Thymus (tissue), 14 donors: ENCODE measurements at places on chromosomes 1 and 21. TPM values are rescaled to one million over a fixed set of nuclear protein-coding genes. Genes with fewer than 3 reads are reported as not detected.
A peak's percentile ranks its signal among the peaks of the same experiment; 100 is the strongest.

DNA sequence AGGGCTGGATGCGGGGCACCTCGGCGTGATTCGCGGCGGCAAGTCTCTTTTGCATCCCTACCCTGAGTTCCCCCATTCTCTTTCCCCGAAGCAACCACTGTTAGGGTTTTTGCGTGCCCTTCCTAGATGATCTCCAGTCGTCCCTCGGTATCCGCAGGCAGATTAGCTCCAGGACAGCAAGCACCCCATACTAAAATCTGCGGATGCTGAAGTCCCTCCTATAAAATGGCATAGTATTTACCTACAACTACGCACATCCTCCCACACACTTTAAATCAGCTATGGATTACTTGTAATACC is 22.8 kb upstream of the CFAP126 start:
- peaks cover 9% of the 10 kb centered on the region for H3K27me3 ChIP-seq
- H3K4me3 ChIP-seq = peak overlapping the region; percentile 64
- peak overlapping the region; percentile 55 for H3K27ac ChIP-seq
- DNase-seq = no peak
- peaks cover 12% of the 10 kb centered on the region for H3K4me1 ChIP-seq

GRCh38 chr1:91091812-91092211 is 70.0 kb upstream of the ZNF644 start:
- no peaks in the 10 kb centered on the region for H3K4me1 ChIP-seq
- no peak for DNase-seq
- H3K4me3 ChIP-seq = no peak overlapping the region
- no peak overlapping the region for H3K27ac ChIP-seq
- no peaks in the 10 kb centered on the region for H3K36me3 ChIP-seq
- no peaks in the 10 kb centered on the region for H3K27me3 ChIP-seq

- no peaks in the 10 kb centered on the region for H3K4me1 ChIP-seq
- no peak overlapping the region for H3K4me3 ChIP-seq
- DNase-seq = peak; percentile 44
- H3K27ac ChIP-seq = peak overlapping the region; percentile 59
Observed at GRCh38 chr1:172380441-172381244, 39.8 kb upstream of the C1orf105 start.

DNA sequence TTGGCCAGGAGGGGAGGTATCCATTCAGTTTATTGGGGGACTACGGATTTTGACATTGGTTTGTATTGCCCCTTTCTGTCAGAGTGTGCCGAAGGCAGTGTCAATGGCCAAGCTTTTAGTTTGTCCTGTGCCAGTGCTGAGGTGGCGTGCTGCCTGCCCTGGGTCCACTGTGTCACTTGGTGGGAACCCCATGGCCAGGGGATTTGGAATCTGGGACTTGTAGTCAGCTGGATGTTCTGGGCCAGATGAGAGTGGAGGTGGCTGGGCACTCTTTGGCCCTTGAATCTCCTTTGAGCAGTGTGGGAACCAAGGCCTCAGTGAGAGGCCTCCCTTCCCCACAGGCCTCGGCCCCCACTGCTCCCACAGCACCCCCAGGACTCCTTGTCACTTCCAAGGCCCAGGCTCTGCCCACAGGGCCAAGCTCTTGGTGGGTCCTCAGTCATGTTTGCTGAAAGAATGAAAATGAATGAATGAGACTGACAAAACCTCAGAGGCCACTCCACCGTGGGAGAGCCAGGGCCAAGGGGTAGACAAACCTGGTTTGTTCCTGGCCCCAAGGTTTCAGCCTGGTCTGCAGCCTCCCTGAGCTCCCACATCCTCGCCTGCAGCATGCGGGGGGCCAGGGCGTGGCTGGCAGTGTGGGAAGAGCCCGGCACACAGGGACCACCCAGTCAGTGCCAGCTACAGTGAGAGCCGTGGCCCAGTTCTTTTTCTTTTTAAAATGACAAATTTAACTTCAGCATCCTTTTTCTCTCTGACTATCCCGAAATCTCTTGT is 412.2 kb downstream of the MATN1 start:
- H3K36me3 ChIP-seq = no peaks in the 10 kb centered on the region
- H3K27ac ChIP-seq = no peak overlapping the region
- H3K4me3 ChIP-seq = no peak overlapping the region
- no peaks in the 10 kb centered on the region for H3K4me1 ChIP-seq
- DNase-seq = no peak

DNA sequence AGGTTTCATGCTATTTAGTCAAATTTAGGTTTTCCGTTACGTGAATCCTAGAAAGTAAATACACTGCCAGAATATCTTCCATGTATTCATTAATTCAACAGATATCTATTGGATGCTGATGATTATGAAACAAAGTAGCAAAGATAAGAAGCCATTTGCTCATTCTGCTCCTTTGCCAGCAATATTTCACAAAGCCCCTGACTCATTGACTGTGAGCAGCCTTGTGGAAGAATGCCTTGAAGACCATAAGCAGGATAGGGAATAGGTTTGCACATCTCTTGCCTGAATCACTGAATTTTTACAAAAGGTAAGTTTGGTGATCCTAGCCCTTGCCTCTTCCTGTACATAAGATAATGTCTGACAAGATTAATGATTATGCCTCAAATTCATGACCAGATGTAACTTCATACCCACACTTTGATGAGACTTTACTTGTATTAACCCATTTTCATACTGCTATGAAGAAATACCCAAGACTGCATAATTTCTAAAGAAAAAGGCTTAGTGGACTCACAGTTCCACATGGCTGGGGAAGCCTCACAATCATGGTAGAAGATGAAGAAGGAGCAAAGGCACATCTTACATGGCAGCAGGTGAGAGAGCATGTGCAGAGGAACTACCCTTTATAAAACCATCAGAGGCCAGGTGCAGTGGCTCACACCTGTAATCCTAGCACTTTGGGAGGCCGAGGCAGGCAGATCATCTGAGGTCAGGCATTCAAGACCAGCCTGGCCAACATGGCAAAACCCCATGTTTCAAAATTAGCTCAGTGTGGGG is 1.6 kb upstream of the PIGK start:
- H3K4me1 ChIP-seq = peaks cover 3% of the 10 kb centered on the region
- no peaks in the 10 kb centered on the region for H3K27me3 ChIP-seq

GRCh38 chr1:21914880-21915640 is 22.1 kb downstream of the HSPG2 start:
- no peak for DNase-seq
- H3K27me3 ChIP-seq = no peaks in the 10 kb centered on the region
- H3K4me3 ChIP-seq = no peak overlapping the region
- no peaks in the 10 kb centered on the region for H3K36me3 ChIP-seq
- H3K4me1 ChIP-seq = no peaks in the 10 kb centered on the region

DNA sequence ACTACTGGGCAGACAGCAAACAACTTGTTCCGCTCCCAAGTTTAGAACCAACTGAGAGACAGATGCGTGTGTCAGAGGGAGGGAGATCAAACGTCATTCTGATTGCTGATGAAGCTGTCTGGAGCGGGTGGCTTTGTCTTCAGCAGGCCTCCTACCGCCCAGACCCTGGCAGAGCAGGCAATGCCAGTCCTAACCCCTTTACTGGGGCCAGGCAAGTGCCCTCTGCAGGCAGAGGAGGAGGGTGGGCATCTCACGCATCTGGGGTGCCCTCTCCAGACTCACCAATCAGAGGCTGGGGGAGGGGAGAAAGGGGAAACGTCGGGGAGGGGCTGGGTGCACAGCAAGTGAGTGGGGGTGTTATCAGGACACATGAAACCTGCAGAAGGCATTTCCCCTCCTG is 126.6 kb downstream of the ACTL8 start:
- no peaks in the 10 kb centered on the region for H3K27me3 ChIP-seq
- H3K4me1 ChIP-seq = no peaks in the 10 kb centered on the region
- no peak for DNase-seq
- H3K27ac ChIP-seq = no peak overlapping the region

DNA sequence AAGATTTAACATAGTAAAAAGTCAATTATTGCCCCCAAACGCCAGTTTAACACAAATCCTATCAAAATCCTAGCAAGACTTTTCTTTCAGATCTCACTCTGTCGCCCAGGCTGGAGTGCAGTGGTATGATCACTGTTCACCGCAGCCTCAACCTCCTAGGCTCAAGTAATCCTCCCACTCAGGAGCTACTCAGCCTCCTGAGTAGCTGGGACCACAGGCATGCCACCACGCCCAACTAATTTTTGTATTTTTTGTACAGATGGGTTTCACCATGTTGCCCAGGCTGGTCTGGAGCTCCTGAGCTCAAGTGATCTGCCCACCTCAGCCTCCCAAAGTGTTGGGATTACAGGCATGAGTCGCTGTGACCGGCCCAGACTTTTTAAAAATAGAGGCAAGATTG is 4.8 kb downstream of the SNIP1 start:
- no peak overlapping the region for H3K27ac ChIP-seq
- DNase-seq = no peak
- peaks cover 33% of the 10 kb centered on the region for H3K36me3 ChIP-seq
- no peak overlapping the region for H3K4me3 ChIP-seq
- peaks cover 11% of the 10 kb centered on the region for H3K4me1 ChIP-seq
- H3K27me3 ChIP-seq = no peaks in the 10 kb centered on the region

GRCh38 chr1:4173731-4174130 is 273.7 kb upstream of the C1orf174 start:
- DNase-seq = no peak
- H3K36me3 ChIP-seq = no peaks in the 10 kb centered on the region
- H3K27me3 ChIP-seq = no peaks in the 10 kb centered on the region
- no peaks in the 10 kb centered on the region for H3K4me1 ChIP-seq
- H3K27ac ChIP-seq = no peak overlapping the region

DNA sequence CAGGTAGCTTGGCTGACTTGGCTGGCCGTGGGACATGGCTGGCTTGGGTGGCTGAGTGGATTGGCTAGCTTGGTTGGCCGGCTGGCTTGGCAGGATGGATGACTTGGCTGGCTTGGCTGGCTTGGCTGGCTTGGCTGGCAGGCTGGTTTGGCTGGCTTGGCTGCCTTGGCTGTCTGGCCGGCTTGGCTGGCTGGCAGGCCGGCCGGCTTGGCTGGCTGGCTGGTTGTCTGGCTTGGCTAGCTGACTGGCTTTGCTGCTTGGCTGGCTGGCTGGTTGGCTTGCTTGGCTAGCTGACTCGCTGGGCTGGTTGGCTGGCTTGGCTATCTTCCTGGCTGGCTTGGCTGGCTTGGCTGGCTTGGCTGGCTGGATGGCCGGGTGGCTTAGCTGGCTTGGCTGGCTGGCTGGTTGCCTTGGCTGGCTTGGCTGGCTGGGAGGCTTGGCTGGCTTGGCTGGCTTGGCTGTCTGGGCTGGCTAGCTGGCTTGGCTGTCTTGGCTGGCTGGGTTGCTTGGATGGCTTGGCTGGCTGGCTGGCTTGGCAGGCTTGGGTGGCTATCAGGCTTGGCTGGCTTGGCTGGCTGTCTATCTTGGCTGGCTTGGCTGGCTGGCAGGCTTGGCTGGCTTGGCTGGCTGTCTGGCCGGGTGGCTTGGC is 129.7 kb upstream of the FAM72C start:
- H3K4me3 ChIP-seq = no peak overlapping the region
- H3K27me3 ChIP-seq = no peaks in the 10 kb centered on the region
- no peak for DNase-seq

DNA sequence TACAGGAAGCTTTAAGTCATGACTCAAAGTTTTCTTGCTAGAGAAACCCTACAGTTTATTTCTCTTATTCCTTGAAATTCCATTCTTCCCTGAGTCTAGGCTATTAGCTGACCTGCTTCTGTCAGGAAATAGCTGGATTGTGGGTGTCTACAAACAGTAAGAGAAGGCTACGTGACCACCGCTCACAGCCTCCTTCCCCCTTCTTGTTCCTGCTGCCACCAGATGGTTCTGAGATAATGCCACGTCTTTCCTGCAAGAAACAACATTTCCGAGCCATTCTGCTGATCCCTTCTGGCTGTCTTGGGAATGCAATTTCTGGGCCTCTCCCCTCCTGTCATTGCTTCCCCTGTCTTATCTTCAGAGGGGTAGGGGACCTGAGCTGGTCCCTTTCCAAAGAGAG is 128.9 kb upstream of the SGIP1 start:
- DNase-seq = no peak
- H3K4me3 ChIP-seq = no peak overlapping the region
- H3K27ac ChIP-seq = no peak overlapping the region
- no peaks in the 10 kb centered on the region for H3K36me3 ChIP-seq
- peaks cover 6% of the 10 kb centered on the region for H3K4me1 ChIP-seq
- H3K27me3 ChIP-seq = no peaks in the 10 kb centered on the region

DNA sequence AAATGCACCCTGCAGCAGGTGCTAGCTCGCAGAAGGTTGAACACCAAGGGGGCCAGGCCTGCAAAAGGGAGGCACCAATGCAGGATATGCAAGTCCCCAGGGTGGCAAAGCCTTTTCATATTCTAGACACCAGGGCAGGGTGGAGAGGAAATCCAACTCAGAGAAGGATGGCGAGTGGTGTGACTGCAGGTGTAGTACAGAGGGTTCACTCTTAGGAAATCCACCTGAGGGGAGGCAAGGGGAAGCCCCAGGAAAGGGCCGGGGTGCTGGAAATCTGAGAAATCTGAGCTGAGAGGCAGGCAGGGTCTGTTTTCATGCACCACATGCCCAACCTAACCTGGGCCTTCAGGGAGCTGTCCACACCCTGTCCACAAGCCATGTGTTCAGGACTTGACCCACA is 163.2 kb upstream of the CTTNBP2NL start:
- no peaks in the 10 kb centered on the region for H3K4me1 ChIP-seq
- DNase-seq = no peak
- H3K27me3 ChIP-seq = no peaks in the 10 kb centered on the region
- H3K4me3 ChIP-seq = no peak overlapping the region
- H3K27ac ChIP-seq = no peak overlapping the region
- H3K36me3 ChIP-seq = no peaks in the 10 kb centered on the region

DNA sequence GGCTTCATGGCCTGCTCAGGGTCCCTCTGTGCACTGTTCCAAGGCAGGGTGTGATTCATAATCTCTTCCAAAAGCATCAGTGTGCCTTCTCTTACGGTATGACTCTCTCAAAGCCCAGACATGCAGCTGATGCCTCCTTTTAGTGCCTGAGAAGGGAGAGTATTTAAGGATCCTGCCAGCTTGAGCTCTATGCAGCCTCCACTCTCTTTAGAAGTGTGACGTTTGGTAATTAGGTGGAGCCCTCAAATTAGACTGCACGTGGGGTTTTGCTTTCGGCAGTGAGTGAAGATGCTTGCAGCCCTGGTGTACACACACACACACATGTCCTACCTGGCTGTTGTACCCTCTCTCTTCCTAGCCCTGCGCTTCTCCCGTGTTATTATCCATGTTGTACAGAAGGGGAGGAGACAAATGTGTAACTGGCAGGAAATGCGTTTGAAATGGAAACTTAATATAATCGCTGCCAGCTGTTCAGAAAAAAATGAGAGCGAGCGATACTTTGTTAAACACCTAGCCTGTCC is 2.6 kb upstream of the C1orf174 start:
- H3K4me3 ChIP-seq = peak overlapping the region; percentile 18
- peaks cover 39% of the 10 kb centered on the region for H3K4me1 ChIP-seq
- H3K27ac ChIP-seq = peak overlapping the region; percentile 91
- no peaks in the 10 kb centered on the region for H3K27me3 ChIP-seq
- DNase-seq = no peak

Gene IFT25
- 52.3 TPM for total RNA-seq

Gene MSH4
- 0.19 TPM for total RNA-seq

Gene CR1
- total RNA-seq = 1.5 TPM

Gene VCAM1
- 63.3 TPM for total RNA-seq

Gene ANKRD34A
- total RNA-seq = 0.19 TPM

Gene HRNR
- total RNA-seq = under 0.01 TPM

Gene RORC
- total RNA-seq = 56.8 TPM
